ENCODE measurements at places on chromosomes 1 and 21. TPM values are rescaled to one million over a fixed set of nuclear protein-coding genes. Genes with fewer than 3 reads are reported as not detected.

GRCh38 chr1:2439369-2439768, 27.0 kb upstream of the PEX10 start:
- DNase-seq, result no peak

GRCh38 chr1:205672395-205672889, 7.9 kb downstream of the SLC45A3 start:
- no peak for DNase-seq

DNA sequence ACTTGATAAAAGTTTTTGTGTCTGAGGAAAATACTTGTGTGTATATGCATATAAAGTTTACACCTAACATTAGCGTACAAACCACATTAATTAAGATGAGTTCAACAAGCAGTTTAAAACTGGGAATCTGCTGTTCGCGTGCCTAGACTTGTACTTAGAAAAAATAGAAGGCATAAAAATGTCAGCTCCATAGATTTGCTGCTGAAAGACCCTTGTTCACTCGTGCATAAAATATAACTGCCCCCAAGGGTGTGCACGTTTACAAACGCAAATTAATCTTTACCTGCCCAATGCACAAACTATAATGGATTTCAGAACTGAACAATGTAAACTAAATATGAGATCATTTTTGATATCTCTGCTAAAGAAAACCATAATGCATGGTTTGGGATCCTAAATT, 392.3 kb upstream of the ADGRL2 start:
- DNase-seq, result no peak

DNA sequence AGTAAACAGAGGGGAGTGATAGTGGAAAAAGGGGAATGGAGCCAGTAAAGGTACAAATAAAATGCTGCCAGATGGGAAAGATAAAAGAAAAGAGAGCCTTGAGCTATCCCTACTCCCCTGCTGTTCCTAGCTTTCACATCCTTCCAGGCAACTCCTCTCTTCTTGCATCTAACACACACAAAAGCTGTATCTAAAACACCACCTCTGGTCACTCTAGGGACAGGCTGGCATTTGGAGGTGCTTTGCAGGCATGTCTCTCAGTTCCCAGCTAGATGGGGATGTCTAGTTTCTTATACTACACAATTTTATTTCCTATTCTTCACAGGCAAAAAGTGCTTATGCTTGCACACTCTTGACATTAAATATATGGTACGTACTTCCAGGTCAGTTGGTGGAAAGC, 185.1 kb upstream of the ST6GALNAC5 start:
- DNase-seq, result no peak

DNA sequence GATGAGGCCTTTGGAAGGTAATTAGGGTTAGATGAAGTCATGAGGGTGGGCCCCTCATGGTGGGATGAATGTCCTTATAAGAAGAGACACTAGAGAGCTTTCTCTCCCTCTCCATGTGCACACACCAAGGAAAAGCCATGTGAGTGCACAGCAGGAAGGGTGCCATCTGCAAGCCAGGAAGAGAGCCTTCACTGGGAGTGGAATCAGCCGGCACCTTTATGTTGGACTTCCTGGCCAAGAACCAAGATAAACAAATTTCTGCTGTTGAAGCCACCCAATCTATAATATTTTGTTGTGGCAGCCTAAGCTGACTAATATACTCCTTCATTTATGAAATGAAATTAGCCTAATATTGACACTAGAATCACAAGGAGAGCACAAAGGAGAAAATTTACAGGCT, 38.2 kb upstream of the PKP1 start:
- DNase-seq, result no peak

DNA sequence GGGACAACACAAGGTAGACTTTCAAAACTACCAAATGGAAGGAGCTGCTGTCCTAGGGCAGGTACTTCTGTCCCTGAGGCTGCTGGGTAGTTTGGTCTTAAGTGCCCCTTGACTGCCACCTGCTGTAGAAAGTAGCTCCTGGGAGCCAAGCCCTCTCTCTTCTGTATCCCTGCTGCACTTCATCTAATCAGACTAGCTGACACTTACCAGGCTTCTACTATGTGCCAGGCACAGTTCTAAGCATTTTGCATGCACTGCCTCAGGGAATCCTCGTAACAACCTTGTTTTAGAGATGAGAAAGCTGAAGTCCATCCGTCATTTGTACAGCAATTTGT, 15.9 kb upstream of the SRSF4 start:
- DNase-seq, result peak; percentile 59

GRCh38 chr1:30616759-30617158, 106.6 kb downstream of the MATN1 start:
- no peak for DNase-seq

GRCh38 chr1:75811211-75811981, 14.7 kb downstream of the MSH4 start:
- peak; percentile 17 for DNase-seq

DNA sequence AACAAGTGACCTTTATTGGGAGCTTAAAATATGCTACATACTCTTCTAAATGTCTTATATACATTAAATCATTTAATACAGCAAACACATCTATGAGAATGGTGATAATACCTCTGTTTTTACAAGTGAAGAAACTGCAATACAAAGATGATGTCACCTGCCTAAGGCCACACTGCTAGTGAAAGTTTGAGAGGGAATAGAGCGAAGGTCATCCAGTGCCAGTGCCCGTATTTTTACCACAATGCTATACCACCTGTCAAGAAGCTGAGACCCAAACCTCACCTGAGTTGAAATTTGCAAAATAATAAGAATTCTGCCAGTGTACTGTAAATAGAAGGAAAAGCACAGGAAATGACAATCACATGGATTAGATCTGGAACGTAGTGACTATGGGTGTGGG, 200.4 kb upstream of the TMPRSS15 start:
- DNase-seq, result no peak

- peak; percentile 64 for DNase-seq
Measured at GRCh38 chr21:33360881-33361602, 36.3 kb downstream of the IFNAR1 start.

GRCh38 chr1:74791491-74791890, 58.5 kb downstream of the TYW3 start:
- no peak for DNase-seq

GREM2 gene
- total RNA-seq, result not detected
